ENCODE measurements at places on chromosomes 7 and 10. TPM values are rescaled to one million over a fixed set of nuclear protein-coding genes. Genes with fewer than 3 reads are reported as not detected.

Gene NPY4R2
- not detected for total RNA-seq

Gene ZNF727
- not detected for total RNA-seq

Gene EN2
- total RNA-seq = not detected

Gene OR6B1
- total RNA-seq = not detected

DNA sequence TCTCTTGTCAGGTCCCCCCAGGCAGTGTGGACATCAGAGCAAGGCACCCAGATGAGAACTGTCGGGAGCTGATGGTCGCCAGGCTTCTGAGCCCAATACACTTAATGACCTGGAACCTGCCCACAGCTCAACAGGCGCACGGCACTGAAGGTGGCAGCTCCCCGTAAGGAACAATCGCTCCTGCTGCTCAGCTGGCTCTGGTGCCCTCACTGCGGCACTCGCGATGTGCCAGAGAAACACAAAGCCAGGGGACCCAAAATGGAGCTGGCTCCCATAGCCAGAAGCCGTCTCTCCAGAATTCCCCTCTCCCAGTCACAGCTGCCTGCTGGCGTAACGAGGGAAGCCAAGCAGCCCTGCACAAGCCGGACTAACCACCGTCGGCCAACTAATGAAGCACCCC lies 6.3 kb downstream of the CALN1 start:
- no peak overlapping the region for H3K4me3 ChIP-seq
- no peaks in the 10 kb centered on the region for H3K27me3 ChIP-seq
- no peak for DNase-seq
- no peak overlapping the region for H3K27ac ChIP-seq

- peaks cover 60% of the 10 kb centered on the region for H3K36me3 ChIP-seq
- no peaks in the 10 kb centered on the region for H3K27me3 ChIP-seq
- no peak overlapping the region for H3K27ac ChIP-seq
Measured at GRCh38 chr7:138527746-138528223, 67.7 kb downstream of the TRIM24 start.

DNA sequence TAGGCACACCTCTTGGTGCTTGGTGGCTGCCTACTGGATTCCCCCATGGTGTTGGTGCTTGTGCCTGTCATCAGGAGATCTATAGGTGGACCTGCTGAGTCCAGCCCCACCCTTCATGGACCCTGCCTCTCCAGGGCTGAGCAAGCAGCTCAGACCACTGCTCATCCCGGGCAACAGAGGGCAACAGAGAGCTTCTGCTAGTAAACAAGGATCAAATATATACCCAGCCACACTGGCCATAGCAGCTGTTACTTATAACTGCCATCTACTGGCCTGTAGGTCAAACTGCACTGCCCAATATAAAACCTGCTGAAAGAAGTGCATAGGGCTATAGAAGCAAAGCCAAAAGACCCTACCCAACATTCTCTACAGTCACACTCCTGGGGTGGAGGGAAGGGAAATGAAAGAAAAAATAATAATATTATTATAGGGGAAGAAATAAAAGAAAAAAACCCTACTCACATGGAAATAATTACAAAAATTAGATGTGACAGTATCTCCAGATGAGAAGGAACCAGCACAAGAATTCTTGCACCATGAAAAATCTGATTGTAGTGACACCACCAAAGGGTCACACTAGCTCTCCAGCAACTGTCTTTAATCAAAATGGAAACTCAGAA lies 54.9 kb upstream of the ZNF800 start:
- peak; percentile 60 for DNase-seq
- peaks cover 36% of the 10 kb centered on the region for H3K27me3 ChIP-seq
- H3K4me1 ChIP-seq = peaks cover 12% of the 10 kb centered on the region

DNA sequence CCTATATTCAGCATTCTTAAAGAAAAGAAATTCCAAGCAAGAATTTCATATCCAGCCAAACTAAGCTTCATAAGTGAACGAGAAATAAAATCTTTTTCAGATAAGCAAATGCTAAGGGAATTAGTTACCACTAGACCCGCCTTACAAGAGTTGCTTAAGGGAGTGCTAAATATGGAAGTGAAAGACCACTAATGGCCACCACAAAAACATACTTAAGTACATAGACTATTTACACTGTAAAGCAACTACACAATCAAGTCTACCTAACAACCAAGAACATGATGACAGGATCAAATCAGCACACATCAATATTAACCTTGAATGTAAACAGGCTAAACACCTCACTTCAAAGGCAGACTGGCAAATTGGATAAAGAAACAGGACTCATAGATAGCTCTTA lies 42.2 kb upstream of the NME8 start:
- H3K4me3 ChIP-seq = no peak overlapping the region
- H3K4me1 ChIP-seq = no peaks in the 10 kb centered on the region
- no peak for DNase-seq

GRCh38 chr7:36852017-36852416 lies 127.7 kb upstream of the AOAH start:
- no peak overlapping the region for H3K4me3 ChIP-seq
- no peak for DNase-seq
- H3K27me3 ChIP-seq = no peaks in the 10 kb centered on the region
- peaks cover 65% of the 10 kb centered on the region for H3K36me3 ChIP-seq
- no peak overlapping the region for H3K27ac ChIP-seq
- peaks cover 12% of the 10 kb centered on the region for H3K4me1 ChIP-seq

GRCh38 chr10:17984056-17984455 lies 32.3 kb downstream of the SLC39A12 start:
- no peak overlapping the region for H3K27ac ChIP-seq
- no peaks in the 10 kb centered on the region for H3K4me1 ChIP-seq
- H3K27me3 ChIP-seq = no peaks in the 10 kb centered on the region
- no peaks in the 10 kb centered on the region for H3K36me3 ChIP-seq
- no peak overlapping the region for H3K4me3 ChIP-seq

DNA sequence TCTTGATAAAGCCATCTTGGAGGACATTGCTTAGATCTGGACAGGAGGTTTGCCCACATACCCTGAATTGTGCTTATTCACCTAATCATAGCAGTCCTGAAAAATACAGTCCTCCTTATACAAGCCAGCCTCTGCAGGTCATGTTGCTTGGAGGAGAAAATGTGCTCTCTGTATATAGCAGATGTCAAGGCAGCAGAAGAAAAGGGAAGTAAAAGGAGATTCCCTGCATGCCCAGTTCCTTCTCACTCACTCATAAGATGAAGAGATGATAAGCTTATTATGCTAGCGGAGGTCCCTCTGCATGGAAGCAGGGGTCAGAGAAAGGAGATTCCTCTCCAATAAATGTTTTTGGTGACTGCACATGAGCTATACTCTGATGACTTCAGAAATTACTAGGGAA lies 458.8 kb upstream of the ZMIZ1 start:
- peaks cover 9% of the 10 kb centered on the region for H3K27me3 ChIP-seq
- no peak for DNase-seq
- no peaks in the 10 kb centered on the region for H3K4me1 ChIP-seq
- no peak overlapping the region for H3K4me3 ChIP-seq
